ENCODE measurements at places on chromosomes 12 and 14.
A peak's percentile ranks its signal among the peaks of the same experiment; 100 is the strongest.

DNA sequence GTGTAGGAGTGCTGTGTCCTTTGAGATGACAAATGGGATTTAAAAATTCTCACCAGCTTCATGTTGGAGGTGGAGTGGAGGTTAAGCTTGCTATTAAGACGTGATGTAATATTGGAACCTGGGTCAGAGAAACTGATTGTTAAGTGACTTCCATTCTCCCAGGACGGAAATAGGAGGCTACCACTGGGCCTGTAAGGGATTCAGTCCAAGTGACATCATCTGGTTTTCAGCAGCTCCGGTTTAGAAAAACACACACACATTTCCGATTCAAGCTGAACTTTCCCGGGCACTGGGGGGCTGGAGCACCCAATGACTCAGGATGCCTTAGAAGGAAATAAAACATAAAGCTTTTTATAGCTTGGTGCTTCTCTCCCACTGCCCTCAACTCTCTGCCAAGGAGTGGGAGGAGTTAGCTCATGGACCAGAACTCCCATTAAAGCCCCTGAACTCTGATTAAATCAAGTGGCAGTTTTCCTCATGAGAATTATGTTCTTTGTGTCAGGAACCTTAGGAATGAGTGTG is 12.4 kb downstream of the CALM1 start:
- DNase-seq = peak; percentile 93

DNA sequence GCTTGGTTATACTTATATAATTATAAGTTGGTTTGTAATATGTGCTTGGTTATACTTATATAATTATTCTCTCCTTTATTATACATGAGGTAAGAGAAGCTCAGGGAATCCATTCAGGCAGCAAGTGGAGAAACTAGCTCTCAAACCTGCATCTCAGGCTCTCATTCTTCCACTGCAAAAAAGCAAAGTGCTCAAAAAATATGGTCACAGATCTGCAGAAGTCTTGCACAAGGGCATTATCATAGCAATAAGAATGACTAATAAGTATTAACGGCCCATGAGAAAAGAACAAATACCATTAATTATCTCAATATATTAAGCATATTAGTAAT is 476 bp upstream of the TRAFD1 start:
- no peak for DNase-seq

GRCh38 chr14:92425101-92425500 is 88.5 kb upstream of the RIN3 start:
- DNase-seq = peak; percentile 33

DNA sequence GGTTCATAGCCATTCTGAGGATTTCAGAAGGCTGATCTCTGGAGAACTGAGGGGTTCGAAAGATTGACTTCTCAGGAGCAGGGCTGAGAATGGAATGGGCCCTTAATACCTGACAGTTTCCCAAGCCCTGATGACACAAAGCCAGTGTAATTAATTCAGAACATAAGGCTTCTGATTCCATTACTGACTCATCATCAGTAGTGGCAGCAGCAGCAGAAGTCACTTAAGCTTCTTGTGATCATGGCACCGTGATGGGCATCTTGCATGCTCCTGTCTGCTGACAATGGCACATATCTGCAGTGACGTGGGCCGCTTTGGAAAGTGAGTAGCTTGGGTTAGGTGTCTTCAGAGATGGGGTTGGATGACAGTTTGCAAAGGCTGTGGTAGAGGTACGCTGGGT is 38.2 kb upstream of the GSG1 start:
- no peak for DNase-seq

DNA sequence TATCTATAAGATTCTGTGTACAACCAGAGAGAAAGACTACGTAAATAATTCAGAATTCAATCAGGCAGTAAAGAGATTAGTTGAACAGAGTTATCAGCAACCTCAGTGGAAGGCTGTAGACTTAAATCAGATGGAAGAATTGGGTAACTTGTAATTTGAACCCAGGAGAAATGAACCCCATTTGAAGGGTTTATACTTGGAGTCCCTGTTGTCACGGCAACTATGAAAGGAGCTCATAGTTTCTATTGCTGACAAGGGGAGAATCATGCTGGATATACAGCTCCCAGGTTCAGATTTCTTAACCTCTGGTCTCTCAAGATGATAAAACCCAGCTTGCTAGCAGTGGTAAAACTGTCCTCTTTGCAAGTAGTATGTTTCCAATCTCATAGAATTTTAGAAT is 54.4 kb upstream of the BMP4 start:
- no peak for DNase-seq

- DNase-seq = no peak
Measured at GRCh38 chr12:67082221-67082620, 186.9 kb upstream of the CAND1 start.

GRCh38 chr12:56590237-56590830 is 39.8 kb downstream of the BAZ2A start:
- DNase-seq = no peak

DNA sequence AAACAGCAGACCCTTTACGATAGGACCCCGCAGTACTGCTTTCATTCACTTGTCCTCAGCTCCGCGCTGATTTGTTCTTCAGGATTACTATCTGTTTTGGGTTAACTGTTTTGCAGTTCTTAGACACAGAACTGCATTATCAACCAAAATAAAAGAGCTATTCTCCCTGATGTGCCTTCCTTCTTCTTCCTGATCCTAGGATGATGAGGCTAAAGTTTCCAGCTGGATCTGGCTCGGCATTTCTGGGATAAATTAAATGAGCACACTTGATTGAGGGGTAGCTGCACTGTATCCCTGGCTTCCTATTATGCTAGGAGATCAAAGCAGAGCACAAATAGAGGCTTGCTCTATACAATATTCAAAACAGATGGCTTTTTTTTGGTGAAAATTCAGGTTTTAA is 165.7 kb downstream of the FBXL14 start:
- DNase-seq = no peak

DNA sequence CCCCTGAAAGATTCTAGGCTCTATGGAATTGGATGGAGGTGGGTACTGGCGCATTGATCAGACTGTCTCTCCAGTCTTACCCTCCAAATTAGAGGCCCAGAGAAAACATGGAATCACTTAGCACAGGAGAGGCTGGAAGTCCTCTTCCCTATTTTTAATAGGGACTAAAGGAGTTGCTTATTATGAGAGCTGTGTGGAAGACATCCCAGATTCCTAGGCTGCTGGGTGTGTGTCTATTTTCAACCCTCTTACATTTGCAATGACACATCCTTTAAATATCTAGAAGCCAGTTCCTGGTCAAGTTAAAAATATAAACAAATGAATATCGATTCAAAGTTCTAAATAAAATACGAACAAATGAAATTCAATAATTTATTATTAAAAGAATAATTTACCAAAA is 58.3 kb upstream of the ARID2 start:
- peak; percentile 16 for DNase-seq

- DNase-seq = no peak
Measured at GRCh38 chr14:79411403-79412174, 799.7 kb downstream of the DIO2 start.

DNA sequence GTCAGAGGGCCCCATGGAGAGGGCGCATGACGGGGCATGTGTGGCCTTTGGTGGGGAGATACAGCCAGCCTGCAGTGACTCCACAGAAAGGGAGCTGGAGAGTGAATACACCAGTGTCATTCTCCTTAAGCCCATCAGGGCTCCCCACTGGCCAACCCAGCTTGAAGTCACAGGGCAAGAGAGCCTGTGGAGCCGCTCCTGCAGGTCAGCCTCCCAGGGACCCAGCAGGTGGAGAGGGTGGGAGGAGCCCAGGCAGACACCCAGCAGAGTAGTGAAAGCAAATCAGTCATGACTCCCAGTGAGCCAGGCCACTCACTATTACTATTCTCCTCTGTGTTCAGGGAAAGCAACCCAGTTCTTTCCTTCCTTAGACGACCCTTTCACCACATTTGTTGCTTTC is 110.0 kb upstream of the CPM start:
- peak; percentile 6 for DNase-seq

- no peak for DNase-seq
Measured at GRCh38 chr14:99722741-99723140, 38.6 kb downstream of the CYP46A1 start.

DNA sequence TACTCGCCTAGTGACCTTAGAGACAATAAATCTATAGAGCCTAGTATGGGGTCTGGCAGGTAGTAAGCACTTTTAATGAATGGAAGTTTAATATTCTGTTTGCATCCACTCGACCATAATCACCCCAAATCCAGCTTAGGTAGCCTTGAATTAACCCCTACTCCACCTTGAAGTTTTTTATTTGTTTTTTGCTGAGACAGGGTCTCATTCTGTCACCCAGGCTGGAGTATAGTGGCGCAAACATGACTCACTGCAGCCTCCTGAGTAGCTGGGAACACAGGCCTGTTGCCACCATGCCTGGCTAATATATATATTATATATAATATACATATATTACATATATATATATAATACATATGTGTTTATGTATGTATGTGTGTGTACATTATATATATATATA is 38.8 kb downstream of the MDM2 start:
- DNase-seq = no peak

DNA sequence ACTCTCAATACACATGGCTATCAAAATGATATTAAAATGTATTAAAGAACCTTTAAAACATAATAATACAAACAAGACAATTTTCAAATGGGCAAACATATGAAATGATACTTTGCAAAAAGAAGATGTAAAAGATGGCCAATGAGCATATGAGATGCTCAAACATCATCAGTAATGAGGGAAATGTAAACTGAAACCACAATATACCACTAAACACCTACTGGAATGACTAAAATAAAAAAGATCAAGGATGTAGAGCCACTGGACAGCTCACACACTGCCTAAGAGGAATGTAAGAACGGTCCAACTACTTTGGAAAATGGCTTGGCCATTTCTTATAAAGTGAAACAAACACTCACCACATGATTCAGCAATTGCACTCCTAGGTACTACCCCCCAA is 97.2 kb upstream of the BBS10 start:
- no peak for DNase-seq

DNA sequence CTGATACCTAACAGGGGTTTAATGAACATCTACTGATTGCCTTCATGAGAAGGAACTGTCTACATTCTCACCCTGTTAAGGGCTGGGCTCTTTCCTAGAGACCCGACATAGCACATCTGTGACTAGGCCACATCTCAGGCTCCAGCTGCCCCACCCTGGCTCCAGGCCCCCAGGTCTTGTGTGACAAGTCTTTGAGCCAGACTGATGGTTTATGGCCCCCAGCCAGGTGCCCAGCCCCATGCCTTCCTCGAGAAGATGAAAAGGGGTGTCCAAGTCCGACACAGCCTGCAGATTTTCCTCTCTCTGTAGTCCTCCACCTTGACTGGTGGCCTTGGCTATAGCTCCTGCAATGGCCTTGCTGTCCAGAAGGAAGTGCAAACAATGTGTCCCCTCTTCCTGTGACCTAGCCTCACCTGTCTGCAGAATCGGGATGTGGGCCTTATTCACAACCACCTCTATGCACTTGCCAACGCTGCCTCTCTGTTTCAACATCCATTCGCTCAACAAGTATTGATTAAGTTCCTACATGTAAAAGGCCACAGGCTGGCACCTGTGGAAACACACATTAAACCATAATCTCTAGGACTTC is 4.2 kb downstream of the ACTN1 start:
- DNase-seq = no peak

DNA sequence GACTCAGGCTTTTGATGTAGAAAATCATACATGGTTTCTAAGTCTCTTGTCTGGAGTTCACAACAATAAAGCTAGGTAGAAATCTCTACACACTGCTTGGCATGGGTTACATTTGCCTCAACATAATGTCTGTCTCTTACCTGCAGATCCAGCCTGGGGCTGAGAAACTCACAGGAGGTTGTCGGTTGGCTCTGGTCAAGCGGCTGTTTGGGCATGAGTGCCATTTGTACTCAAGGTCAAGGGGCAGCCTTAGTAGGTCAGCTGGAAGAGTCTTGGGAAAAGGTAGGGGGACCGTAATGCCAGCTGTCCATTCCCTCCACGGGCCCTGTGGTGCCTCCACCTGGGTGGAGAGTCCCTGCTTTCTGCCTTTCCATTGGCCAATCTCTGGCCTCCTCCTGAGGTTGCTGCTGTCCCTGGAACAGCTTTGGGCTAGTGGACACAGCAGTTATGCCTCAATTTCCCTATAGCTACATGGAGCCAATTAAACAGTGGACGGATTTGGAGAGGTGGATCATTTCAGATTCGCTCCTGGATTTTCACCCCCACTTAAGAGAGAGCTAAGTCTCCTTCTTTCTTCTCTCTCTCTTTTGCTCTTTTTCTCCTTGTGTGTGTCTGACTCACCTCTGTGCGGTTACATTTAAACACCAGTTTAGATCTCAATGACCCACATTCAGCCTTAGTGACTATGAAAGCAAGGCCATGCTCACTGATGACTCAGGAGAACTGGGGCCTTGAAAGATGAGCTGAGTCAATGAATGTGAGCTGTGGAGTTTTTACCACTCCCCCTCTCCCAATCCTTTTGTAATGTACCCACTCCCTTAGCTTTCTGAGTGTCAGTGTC is 132.8 kb upstream of the HIF1A start:
- peak; percentile 77 for DNase-seq

DNA sequence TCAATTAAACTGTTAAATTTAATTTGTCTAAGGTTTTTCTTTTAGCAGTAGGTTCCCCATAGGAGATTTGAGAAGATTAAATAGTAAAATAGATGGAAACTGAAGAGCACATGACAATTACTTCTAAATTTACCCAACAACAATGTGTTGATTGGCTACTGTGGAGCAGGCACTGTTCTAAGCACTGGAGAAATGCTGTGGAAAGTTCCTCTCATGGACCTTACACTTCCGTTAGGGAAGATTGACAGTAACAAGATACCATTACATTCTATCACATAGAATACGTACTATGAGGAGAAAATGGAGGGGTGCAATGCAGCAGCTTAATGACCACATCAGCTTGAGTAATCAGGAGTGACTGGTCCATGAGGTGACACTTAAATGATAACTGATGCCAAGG is 8.1 kb upstream of the STAB2 start:
- DNase-seq = no peak

GRCh38 chr12:66270613-66271012 is 31.7 kb upstream of the HELB start:
- no peak for DNase-seq

GRCh38 chr12:102535306-102535705 is 54.9 kb upstream of the IGF1 start:
- no peak for DNase-seq

DNA sequence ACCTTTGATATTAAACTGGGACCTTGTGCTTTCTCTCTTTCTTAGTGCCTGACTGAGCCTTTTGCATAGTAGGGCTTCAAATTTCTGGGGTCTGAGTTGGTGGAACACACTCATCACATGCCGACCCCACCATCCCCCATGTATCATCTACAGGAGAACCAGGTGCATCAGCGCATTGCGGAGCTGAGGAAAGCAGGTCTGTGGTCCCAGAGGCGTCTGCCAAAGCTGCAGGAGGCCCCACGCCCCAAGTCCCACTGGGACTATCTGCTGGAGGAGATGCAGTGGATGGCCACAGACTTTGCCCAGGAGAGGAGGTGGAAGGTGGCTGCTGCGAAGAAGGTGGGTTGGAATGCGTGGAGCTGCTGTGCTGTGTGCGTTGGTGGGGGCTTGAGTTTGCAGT is 37.8 kb downstream of the EP400 start:
- DNase-seq = no peak
